ENCODE measurements at places on chromosomes 1 and 21. TPM values are rescaled to one million over a fixed set of nuclear protein-coding genes. Genes with fewer than 3 reads are reported as not detected.

DNA sequence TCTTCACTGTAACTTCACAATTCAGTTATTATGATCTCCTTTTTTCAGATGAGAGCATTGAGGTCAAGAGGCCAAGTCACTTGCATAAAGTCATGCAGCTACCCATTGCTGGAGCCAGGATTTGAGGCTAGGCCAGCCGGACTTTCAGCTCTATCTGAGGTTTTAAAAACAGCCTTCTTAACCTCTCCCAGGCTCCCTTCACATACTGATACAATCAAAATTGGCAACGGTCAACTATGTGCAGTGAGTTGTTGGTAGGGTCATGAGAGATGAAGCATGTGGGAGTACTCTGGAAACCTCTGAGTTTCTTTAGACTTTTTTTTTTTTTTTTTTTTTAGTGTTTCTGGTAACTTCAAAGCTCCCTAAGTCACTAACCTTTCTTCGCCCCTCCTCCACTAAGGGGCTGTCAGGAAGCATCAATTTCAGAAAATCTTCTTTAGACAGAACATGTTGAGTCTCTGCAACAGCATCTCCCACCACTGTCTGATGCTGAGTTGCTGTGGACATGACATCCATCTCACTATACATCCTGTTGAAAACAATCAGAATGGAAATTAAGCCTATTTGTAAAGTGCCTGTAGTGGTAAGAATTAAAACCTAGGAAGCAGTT is 201.8 kb downstream of the SIPA1L2 start:
- no peak for DNase-seq
- no peak overlapping the region for H3K27ac ChIP-seq
- H3K4me3 ChIP-seq: no peak overlapping the region
- H3K36me3 ChIP-seq: no peaks in the 10 kb centered on the region
- H3K4me1 ChIP-seq: no peaks in the 10 kb centered on the region

Gene FMN2
- not detected for total RNA-seq

Gene GUCA2B
- not detected for total RNA-seq

Gene SYCP1
- not detected for total RNA-seq

- H3K4me3 ChIP-seq: no peak overlapping the region
- H3K27me3 ChIP-seq: no peaks in the 10 kb centered on the region
These were observed 168.1 kb downstream of the DUSP10 start for GRCh38 chr1:221573756-221574155.

GRCh38 chr1:152776361-152776760 is 1.4 kb downstream of the LCE1F start:
- no peak for DNase-seq
- H3K27me3 ChIP-seq: no peaks in the 10 kb centered on the region
- no peaks in the 10 kb centered on the region for H3K36me3 ChIP-seq
- no peak overlapping the region for H3K4me3 ChIP-seq
- H3K27ac ChIP-seq: no peak overlapping the region

DNA sequence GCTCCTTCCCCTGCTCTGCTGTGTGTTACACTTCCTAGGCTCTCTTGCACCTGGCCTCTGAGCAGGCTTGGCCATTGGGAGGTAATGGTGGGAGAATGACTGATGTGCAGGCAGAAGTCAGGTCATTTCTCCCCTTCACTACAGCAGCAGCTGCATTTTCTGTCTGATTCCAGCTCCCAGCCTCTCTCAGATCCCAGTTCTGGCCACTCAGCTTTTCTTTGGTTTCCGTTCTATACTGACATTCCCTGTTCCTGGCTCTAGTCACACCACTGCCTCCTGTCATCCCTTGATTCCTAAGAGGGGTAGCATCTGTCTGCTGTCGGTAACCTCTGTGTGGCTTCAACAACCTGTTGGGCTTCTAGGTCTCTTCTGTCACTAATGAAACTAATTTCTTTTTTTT is 127.7 kb upstream of the HOOK1 start:
- DNase-seq: peak; percentile 57
- H3K27me3 ChIP-seq: no peaks in the 10 kb centered on the region
- no peaks in the 10 kb centered on the region for H3K36me3 ChIP-seq
- peak overlapping the region; percentile 72 for H3K27ac ChIP-seq

DNA sequence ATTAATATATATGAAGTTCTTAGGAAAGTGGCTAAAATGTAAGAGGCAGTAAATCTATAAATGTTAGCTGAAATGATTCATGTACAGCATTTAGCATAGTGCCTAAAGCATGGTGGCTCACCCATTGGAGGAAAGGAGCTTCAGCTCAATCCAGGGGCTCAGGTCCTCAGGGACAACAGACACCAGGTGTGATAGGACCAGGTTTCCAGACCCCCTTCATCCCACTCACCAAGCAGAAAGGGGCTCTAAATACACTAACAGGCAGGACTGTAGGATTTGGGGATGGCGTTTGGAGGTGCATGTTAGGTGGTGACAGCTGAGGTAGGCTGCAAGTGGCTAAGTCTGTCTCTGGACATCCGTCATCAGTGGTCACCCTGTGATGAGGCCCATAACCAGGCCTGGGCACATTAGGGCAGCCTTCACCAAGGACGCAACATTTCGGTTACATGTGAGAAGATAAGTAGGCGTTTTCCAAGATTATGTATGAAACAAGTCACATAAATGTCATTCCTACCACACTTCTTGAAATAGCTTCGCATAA is 233.1 kb downstream of the C1orf94 start:
- DNase-seq: no peak
- no peaks in the 10 kb centered on the region for H3K4me1 ChIP-seq
- H3K36me3 ChIP-seq: no peaks in the 10 kb centered on the region
- no peak overlapping the region for H3K4me3 ChIP-seq
- no peak overlapping the region for H3K27ac ChIP-seq

DNA sequence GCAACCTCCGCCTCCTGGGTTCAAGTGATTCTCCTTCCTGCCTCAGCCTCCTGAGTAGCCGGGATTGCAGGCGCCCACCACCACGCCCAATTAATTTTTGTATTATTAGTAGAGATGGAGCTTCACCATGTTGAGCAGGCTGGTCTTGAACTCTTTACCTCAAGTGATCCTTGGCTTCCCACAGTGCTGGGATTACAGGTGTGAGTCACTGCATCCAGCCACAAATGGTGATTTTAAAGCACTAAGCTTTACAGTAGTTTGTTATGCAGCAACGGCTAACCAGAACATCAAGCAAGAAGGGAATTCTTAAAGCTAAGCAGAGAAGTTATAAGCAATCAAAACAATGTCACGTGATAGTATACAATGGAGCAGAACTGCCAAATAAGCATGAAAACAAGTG is 65.7 kb downstream of the NVL start:
- no peak overlapping the region for H3K27ac ChIP-seq
- peaks cover 22% of the 10 kb centered on the region for H3K4me1 ChIP-seq
- H3K36me3 ChIP-seq: peaks cover 25% of the 10 kb centered on the region
- DNase-seq: no peak

DNA sequence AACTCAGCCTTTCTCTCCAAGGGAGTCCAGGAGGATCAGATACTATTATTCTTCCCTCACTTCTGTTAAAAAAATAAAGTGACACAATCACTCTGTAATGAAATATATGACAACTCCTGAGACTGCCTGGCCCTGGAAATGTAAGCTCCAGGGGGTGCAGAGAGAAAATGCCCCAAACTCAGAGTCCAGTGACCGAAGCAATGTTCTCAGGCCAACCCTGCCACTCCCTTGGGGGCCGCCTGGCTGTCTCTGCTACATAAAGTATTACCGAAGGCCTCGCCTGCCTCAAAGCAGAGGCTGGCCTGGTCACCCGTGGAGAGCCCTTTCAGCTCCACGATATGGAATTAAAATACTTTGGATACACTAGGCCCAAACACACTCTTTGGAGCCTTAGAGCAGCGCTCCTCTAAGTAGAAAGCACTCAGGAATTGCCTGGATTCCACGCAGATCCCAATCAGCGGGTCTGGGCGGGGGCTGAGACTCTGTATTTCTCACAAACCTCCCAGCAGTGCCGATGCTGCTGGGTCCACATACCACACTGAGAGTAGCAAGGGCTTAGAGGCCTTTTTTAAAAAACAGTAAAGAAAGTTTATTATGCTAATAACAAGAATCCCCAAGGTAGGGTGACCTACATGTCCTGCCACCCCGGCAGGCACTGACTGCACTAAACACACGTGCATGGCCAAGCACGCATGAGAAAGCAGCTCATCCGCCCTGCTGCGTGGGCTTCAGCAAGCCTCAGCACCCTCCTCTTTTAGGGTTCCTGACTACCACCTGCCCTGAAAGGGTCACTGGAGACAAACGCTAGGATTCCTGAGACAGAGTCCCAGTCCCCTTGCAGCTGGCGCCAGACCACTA is 31.1 kb downstream of the TMCO4 start:
- H3K36me3 ChIP-seq: no peaks in the 10 kb centered on the region
- H3K27ac ChIP-seq: peak overlapping the region; percentile 70
- H3K4me3 ChIP-seq: no peak overlapping the region
- DNase-seq: no peak

Gene KCNK1
- not detected for total RNA-seq

Gene CCDC185
- total RNA-seq: not detected

DNA sequence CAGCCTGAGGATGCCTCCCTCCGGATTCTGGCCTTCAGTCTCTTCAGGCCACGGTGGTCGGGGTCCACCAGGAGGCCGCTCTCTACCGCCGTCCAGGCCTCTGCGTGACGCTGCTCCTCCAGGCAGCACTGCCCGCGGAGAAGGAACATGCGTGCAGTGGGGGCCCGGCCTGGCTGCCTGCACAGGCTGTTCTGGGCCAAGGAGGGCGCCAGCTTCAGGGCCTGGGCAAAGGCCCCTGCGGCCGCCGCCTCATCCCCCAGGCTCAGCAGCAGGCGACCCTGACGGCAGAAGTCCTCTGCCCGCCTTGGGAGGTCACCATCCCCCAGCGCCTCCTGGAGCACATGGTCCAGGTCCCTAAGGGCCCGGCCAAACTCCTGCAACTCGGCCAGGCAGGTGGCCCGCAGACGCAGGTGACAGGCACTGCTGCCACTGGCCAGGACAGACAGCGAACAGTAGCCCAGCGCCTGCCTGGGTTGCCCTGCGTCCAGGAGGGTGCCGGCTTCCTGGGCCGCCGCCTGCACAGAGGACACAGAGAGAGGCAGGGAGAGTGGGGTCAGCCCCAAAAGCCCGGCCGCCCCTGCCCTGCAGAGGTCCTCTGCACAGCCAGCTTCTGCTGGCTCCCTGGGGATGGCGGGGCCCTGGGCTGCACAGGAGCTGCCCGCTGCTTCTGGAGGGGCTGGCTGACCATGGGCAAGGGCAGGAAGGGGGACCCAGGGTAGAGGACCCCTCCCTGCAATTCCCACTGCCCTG is 8.7 kb upstream of the MMEL1 start:
- DNase-seq: no peak
- no peaks in the 10 kb centered on the region for H3K36me3 ChIP-seq
- H3K27ac ChIP-seq: no peak overlapping the region
- H3K4me3 ChIP-seq: no peak overlapping the region
- no peaks in the 10 kb centered on the region for H3K4me1 ChIP-seq

- no peaks in the 10 kb centered on the region for H3K36me3 ChIP-seq
- H3K4me3 ChIP-seq: no peak overlapping the region
- DNase-seq: peak; percentile 81
- H3K4me1 ChIP-seq: peaks cover 15% of the 10 kb centered on the region
- peak overlapping the region; percentile 60 for H3K27ac ChIP-seq
These were observed 2.2 kb upstream of the TMEM51 start for GRCh38 chr1:15151377-15151806.

All from SJCRH30 (cell line).